Ascending aorta (tissue), 2 donors: ENCODE measurements at places on chromosomes 3 and 15. TPM values are rescaled to one million over a fixed set of nuclear protein-coding genes. Genes with fewer than 3 reads are reported as not detected.
A peak's percentile ranks its signal among the peaks of the same experiment; 100 is the strongest.

XCR1 gene
- not detected for total RNA-seq

DNA sequence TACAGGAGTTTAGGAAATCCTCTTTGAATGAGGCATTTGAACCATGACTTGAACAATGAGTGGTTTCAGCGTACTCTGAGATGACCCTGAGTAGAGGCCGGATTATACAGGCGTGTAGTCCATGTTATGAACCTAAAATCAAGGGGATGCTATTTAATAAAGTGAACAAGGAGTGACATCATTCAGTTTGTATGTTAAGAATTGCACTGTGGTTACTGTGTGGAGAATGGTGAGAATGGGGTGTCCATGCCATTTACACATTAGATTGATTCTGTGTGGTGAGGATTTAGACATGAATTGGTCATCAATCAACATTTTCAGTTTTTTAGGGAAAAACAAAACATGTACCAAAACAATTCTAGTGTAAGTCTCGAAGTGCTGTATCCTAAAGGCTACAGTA, 65.8 kb downstream of the TPRG1 start:
- DNase-seq = no peak
- H3K4me3 ChIP-seq = no peak overlapping the region
- H3K27ac ChIP-seq = no peak overlapping the region
- no peaks in the 10 kb centered on the region for H3K4me1 ChIP-seq
- H3K36me3 ChIP-seq = no peaks in the 10 kb centered on the region

GRCh38 chr3:152213203-152213602, 55.5 kb upstream of the MBNL1 start:
- DNase-seq = no peak
- H3K27me3 ChIP-seq = no peaks in the 10 kb centered on the region
- H3K36me3 ChIP-seq = no peaks in the 10 kb centered on the region
- H3K27ac ChIP-seq = peak overlapping the region; percentile 75
- H3K4me3 ChIP-seq = no peak overlapping the region

- no peaks in the 10 kb centered on the region for H3K27me3 ChIP-seq
- H3K36me3 ChIP-seq = no peaks in the 10 kb centered on the region
- DNase-seq = peak; percentile 89
- H3K27ac ChIP-seq = no peak overlapping the region
- peaks cover 8% of the 10 kb centered on the region for H3K4me1 ChIP-seq
Measured at GRCh38 chr3:72661115-72661457, 187.2 kb downstream of the SHQ1 start.
